ENCODE measurements at places on chromosomes 2 and 18.

- DNase-seq: no peak
Observed at GRCh38 chr2:150618245-150618895, 130.9 kb upstream of the RND3 start.

- no peak for DNase-seq
Observed at GRCh38 chr2:220783671-220784070, 788.4 kb downstream of the EPHA4 start.

- DNase-seq: no peak
Observed at GRCh38 chr2:240466579-240467148, 31.2 kb downstream of the GPC1 start.

DNA sequence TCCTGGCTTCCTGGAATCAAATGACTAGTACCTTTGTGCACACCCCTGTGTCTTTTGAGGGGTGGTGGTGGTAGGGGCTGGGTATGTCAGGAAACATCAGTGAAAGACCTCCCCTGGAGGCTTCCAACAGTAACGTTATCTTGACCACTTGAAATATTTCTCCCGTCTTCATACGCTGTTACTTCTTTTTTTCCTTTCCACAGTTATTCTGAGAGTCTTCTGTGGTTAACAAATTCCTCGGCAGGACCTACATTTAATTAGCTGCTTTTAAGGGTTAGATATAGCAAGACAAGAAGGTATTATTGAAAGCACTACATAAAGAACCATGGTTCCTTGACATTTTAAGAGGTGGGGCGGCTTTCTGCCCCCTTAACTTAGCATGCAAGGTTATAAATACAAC is 34.6 kb downstream of the UGP2 start:
- DNase-seq: no peak

DNA sequence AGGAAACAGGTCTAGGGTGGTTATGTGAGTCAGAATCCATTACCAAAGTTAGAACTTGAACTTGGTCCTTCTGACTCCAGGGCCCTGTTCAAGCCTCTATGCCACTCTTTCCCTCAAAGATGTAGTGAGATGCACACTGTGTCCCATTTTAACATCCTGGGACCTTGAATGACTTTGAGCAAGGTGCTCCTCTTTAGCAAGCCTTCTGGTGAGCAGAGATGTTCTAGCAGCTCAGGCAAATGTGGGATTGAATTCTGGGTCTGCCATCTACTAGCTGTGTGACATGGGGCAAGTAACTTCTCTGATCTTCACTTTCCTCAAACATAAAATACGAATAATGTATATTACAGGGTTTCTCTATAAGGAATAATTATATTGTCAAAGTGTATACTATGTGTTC is 294.0 kb upstream of the CXCR4 start:
- no peak for DNase-seq

GRCh38 chr2:237490009-237490711 is 3.1 kb downstream of the MLPH start:
- DNase-seq: no peak

DNA sequence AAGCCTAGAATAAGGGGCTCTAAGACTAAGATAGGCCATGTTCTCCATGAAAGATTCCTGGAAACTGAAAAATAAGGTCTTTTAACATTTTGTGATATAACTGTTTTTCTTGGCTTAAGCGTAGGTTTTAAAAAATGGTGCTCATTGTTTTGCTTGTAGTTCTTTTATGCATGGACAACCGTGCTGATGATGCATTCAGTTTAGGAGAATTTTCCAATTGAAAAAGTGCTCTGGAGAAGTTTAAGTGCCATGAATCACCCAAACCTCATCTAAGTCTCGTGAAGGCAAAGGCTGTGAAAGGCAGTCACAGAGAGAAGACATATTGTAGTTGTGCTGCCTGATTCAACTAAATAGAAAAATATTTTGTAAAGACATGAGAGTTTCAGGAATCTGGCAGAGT is 111.8 kb upstream of the GAREM1 start:
- no peak for DNase-seq

DNA sequence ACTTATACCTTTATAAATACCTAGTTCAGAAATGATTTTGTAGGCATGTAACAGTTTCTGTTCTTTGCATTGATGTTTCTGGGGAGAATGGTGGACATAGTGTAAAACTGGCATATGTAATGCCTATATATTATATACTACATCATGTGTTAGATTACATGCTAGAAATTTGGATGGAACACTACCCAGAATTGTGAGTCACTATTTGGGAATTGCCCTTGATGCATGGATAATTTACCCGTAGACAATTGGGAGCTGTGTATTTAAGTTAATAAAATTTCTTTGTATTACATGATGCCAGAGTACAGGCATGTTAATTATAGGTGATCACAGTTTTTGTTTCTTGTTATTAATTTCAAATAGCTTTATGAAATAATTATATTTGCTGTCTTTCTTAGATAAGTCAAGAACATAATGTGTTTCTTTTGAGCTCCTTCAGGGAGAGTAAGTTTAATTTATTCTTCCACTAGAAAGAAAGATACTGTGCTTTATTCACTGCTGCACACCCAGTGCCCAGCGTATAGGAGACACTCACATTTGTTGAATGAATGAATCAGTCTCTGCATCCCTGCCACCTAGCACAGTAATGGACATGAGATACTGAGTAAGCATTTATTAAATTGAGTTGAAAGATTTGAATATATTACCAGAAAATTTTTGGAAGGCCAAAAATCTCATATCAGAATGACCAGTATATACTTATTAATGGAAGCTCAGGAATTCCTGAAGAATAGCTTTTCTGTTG is 16.9 kb downstream of the ACSL3 start:
- no peak for DNase-seq

DNA sequence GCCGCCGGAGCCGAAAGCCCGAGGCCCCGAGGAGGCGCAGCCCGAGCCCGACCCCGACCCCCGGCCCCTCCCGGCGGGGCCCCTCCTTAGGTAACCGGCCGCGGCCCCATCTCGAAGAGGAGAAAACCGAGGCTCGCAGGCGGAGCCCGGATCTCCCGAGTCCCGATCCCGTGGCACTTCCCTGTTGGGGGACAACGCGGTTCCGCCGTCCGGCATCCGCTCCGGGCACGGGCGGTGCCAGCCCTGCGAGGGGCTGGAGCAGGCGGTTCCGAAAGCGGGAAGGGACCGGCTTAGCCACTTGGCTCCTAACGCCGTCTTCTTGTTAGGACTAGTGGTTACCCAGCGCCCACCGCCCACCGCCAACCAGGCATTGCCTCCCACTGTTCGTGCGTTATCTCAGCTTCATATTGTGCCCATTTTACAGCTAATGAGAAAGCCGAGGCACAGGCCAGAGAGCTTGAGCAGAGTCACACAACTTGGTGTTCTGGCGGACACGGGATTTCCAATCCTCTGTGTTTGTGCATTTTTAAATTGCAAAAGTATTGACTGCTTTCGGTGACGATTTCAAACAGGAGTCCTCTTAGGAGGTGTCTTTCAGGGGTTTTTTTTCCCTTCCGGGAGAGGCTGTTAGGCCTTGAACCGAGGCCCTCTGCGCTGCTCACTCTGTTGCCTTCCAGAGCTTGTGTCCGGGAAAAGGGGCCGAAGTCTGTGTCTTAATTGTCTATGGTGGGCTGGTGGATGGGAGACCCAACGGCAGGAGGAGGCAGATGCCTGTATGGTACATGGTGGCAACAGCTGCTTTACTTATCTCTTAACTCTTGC is 562 bp downstream of the CENPA start:
- DNase-seq: no peak

DNA sequence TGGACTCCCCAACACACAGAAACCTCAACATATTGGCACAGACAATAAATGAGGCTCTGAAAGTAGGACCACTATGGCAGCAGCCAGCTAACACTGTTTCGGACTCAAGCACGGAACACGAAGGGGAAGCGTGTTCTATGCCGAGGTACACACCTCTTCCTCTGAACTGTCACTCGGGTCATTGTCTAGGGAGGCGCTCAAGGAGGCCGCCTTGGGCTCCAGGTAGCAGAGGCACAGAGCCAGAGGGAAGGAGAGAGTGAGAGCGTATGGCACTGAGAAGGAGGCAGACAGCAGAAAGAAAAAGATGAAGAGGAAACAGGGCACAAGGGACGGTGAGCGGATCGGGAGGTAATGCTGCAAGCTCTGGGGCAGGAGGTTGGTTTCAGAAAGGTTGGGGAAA is 120.1 kb upstream of the ZBTB14 start:
- no peak for DNase-seq

DNA sequence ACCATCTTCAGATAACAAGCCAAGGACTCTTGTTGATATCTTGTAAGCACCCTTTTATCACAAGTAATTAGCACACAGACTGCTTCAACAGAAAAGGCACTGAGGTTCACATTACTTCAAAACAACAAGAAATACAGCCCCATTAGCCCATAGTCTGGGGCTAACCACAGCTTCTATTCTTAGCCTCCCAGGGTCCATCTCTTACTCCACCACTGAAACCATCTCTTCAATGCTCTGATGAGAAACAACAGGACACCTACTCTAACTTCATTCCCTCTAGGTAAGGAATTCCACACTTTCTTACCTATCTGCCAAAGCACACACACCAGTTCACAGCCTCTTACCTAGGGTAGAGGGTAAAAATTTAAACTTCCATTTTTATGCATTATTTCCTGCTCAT is 26.4 kb upstream of the CYTIP start:
- DNase-seq: no peak

DNA sequence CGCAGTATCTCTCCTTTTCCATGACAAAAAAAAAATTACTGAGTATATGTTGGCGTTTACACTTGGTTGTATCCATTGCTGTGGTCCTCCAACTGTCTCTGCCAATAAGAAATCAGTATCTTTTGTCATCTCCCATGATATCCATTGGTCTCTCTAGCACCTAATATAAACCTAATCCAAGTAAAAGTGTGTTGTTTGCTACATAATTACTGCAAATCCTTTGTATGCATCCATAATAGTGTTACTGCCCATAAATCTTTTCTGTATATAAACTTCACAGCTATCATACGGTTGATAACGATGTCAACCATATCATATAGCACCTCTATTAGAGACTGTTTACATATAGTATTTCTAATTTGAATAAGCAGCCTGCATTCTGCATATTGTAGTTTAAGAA is 226.9 kb downstream of the AGPS start:
- no peak for DNase-seq

- DNase-seq: no peak
Observed at GRCh38 chr18:52701219-52701935, 361.4 kb downstream of the DCC start.

DNA sequence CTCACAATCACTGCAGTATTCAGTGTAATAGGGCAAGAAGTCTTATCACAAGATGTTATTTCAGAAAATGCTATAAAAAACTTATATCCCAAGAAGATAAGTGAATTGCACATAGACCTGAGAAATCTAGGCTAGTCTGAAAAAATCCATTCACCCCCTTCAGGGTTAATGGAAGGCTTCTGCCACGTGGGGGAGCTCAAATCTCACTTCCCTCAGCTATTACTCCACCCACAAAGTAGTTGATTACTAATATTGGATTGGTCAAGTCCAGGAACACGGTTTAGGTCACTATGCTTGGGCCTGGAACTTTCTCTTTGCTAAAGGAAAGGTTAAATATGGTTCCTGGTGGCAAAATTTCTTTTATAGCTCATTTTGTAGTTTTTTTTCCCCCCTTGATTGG is 51.2 kb upstream of the ADAM23 start:
- DNase-seq: no peak

DNA sequence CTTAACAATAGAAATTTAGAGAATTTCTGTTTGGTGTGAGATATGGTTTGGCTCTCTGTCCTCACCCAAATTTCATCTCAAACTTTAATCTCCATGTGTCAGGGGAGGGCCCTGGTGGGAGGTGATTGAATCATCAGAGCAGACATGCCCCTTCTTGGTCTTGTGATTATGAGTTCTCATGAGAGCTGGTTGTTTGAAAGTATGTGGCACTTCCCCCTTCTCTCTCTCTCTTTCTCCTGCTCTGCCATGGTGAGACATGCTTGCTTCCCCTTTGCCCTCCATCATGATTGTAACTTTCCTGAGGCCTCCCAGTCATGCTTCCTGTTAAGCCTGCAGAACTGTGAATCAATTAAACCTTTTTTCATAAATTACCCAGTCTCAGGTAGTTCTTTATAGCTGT is 524.7 kb upstream of the ACVR2A start:
- DNase-seq: no peak

DNA sequence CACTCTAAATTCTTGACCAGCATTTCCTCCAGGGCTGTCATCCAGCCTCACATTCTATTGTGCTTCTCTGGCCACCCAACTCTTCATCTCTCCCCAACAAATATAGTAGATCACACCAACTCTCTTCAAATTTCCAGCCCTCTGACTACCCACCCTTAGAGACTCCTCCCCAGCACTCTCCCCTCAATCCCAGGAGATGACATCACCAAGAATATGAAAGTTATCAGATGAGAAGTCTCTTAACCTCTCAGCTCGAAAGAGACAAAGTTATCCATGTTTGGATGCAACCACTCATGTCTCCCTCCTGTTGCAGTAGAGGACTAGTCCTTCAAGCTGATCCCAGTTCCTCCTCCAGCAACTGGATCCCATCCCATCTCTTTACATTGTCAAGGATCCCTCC is 47.1 kb downstream of the LBH start:
- no peak for DNase-seq

All from breast epithelium (tissue), 4 donors.